ENCODE measurements at places on chromosomes 7 and 10.

DNA sequence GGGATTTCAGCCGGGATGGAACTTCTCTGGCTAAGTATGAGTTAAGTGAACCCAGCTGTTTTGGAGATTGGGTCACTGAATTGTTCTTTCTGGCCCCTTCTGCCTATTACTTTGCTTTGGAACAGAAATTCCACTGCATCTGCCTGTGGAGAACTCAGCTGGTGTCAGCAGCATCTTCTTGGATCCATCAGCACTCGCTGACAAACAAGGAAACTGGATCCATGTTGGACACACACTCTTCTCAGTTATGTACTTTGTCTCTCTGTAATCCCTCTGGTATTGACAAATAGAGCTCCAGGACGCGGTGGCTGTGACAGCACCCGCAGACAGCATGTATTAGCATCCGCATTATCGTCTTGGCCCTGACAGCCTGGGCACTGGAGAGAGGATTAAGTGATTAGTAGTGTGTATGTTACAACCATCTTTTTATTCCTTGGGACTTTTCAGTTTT lies 73.0 kb upstream of the BMPER start:
- no peak for DNase-seq

GRCh38 chr10:91023700-91024398 lies 103.0 kb upstream of the ANKRD1 start:
- DNase-seq: no peak

GRCh38 chr10:70751991-70752390 lies 33.2 kb downstream of the TBATA start:
- no peak for DNase-seq

DNA sequence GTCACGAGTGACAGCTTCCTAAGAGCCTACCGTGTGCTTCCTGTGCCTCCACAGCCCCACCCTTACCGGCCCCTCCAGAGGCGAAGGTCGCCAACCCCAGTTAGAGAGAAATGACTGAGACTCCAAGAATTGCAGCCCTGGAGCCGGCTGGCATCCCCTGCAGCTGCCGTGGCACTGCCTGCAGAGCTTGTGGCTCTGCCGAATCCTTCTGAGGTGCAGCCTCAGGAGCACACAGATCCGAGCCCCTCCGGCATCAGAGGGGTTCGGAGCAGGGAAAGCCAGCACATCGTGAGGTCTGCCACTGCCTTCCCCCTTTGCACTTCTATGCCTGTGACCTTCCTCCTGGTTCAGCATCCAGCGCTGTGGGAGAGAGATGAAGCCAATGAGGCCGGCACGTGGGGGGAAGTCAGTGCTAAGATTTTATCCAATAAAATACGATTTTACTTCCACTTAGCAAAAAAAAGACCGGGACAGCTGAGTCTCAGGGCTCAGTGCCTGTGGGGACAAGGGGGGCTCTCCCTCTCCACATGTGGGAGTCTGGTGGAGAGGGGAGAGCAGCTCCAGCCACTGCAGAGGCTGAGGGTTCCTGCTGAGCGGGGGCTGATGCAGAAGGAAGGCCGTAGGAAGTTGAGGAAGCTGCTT lies 80.1 kb downstream of the TCERG1L start:
- no peak for DNase-seq

DNA sequence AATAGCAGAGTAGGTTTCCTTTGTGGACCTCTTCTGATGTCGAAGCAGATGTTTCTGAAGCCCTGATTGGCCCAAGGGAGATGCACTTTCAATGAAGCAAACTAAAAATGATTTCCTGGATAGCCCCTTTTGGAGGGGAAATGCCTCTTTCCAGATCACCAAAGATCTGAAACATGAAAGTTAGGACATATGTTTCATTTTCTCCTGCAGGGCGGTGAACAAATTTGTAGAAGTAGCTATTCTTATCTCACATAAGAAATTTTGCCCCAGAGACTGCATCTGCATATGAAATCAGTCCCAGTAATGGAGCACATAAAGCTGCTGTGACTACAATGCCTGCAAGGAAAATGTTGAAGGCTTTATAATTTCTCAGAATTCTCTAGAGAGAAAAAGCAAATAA lies 56.0 kb downstream of the THSD7A start:
- DNase-seq: no peak

GRCh38 chr7:93883078-93883916 lies 7.3 kb downstream of the TFPI2 start:
- no peak for DNase-seq

DNA sequence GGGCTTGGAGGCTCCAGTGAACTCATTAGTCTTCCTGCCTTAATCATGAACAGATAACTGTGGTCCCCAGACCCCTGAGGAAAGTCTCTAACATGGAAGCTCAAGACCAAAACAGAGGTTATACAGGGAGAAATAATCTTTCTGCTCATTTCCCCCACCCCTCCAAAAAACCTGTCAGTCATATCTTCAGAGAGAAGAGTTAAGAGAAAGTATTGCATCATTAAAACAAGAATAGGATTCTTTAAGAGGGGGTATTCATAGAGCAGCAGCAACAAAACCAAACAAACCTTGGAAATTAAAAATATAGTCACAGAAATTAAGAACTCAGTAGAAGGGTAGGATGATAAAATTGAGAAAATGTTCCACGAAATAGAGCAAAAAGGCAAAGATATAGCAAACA lies 7.6 kb downstream of the CLEC2L start:
- DNase-seq: no peak

All from HEK293T (cell line).